ENCODE measurements at places on chromosomes 11 and 22.

DNA sequence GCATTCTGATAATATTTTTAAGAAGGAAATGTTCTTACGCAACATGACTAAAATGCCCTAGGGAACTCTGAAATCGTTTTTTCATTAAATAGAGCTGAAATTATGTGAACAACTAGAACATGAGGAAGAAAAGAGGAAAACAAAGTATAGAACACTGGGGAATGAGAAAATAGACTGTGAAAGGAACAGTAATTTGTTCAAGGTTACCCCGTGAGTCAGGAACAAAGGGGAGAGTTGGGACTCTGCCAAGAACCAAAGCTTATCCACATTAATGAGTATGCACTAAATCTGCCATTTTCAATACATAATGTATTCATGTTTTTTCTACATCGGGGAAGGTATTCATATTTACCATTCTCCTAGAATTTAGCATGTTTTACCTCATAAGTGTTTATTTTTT lies 961.8 kb upstream of the CCDC90B start:
- DNase-seq: no peak

GRCh38 chr11:116224154-116224888 lies 548.5 kb downstream of the BUD13 start:
- peak; percentile 43 for DNase-seq

DNA sequence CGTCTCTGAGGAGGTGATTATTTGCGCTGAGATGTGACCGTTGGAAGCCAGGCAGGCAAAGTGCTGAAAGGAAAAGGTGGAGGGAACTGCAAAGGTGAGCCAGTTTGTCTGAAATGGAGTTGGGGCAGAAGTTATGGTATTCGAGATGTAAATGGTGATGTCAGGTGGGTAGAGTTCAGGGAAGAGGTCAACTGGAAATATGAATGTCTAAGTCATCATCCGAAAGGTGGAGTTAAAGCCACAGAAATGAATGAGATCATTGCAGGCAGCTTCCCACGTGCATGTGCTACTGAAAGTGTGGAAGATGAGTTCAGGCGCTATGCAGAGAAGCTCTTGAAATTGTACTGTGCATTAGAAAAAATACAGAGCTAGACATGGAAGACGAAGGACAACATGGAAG lies 2.2 kb upstream of the BPIFC start:
- DNase-seq: no peak

DNA sequence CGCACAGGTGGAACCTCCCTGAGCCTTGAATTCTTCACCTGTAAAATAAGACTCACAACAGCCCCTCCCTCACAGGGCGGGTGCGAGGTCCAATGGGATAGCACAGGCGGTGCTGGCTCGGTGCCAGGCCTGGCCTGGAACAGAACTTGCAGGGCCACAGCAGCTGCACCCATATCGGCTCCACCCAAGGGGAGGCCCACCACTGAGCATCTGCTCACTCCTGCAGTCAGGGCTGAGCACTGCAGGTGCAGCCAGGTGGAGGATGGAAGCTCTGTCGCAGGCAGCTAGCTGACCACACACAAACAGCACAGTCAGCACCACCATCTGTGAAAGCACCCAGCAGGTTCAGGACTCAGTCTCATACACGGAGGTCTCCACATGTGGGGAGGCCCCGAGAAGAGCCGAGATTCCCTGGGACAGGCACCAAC lies 19.6 kb downstream of the VPS37C start:
- peak; percentile 55 for DNase-seq

GRCh38 chr11:2377511-2378443 lies 667 bp downstream of the CD81 start:
- DNase-seq: no peak

- DNase-seq: no peak
Observed at GRCh38 chr22:19759427-19760057, 1.0 kb upstream of the TBX1 start.

DNA sequence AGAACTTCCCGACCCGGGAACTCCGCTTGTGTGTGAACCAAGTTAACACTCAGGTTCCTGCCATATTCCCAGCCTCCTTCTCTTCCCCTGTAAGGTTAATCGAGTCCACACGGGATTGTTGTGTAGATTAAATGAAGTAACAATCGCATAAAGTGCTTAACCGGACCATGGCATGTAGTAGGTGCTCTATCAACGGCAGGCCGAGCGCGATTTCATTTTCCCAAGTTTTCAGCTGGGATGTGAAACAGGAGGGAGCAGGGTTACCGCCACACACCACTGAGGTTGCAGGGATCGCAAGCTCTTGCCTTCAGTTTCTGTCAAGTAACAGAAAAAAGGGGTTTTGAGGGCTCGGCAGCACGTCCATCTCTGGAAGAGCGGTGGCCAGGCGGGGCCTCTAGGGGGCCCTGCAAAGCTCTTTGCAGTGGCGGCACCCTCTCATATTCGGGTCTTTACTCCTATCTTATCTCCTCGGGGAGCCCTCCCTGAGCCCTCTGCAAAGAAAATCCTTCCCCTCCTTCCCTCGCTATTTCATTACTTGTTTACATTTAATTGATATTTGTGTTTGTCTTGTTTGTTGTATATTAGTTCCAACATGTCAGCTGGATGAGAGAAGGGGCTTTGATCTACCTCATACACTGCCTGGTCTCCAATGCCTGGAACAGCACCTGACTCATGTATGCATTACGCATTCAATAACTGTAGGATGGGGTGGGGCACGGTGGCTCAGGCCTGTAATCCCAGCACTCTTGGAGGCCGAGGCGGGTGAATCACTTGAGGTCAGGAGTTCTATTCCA lies 816 bp upstream of the PLEKHA7 start:
- no peak for DNase-seq

GRCh38 chr11:117095284-117096161 lies 2.7 kb downstream of the SIK3 start:
- peak; percentile 44 for DNase-seq

DNA sequence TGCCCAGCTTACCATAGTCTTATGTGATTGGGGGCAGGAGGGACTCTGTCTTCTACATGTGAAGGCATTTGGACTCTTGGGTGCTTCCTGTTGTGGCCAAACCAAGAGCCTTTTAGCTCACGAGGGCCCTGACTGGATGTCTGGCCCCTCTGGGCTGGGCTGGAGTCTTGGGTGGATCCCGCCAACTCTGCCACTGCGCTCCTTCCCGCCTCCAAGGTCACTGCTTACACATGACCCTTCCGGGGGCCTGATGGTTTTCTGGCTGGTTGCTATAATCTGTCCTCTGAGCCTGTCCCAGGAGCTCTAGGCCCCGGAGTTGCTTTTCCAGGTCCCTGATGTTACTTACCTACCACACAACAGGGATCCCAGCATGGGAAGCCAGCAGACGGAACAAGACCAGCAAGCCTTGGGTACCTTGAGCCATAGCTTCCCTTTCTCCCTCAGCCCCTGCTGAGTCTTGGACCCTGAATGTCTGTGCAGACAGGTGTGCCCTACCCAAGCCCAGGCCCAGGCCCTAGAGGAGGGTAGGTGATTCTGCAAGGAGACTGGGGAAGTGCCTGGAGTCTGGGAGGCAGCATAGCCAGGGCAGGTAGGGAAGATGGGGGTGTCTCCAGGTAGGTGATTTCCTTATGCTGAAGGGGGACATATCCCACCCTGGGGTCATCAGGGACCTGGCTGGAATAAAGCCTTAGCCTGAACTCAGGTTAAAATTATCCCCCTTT lies 100.3 kb downstream of the TSPAN18 start:
- no peak for DNase-seq

- no peak for DNase-seq
Observed at GRCh38 chr22:45703758-45704157, 32.1 kb downstream of the ATXN10 start.

DNA sequence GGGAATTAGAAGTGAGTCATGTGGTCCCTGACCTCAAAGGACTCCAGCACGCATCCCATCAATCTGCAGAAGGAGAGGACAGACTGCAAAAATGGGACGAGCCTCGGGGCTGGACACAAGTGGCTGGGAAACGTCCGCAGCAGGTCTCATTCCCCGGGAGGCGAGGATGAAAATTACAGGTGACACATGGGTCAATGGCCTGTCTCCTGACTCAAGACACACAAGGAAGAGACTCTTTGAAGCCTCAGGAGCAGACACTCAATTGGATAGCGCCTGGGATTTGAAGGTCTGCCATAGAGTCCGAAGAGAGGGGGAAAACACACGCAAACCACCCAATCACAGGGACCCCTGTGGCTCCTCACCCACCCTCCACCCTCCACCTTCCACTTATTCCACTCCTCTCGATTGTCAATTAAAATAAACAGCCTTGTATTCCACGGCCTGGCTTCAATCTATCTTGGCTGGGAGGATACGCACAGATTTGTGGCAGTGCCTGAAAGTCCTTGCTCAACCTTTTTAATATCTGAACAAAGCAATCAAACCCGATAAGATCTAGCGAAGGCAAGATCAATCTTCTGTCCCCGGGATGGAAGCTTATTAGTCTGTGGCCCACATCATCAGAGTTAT lies 101.8 kb upstream of the CADM1 start:
- no peak for DNase-seq

GRCh38 chr11:45723397-45723796 lies 58.0 kb upstream of the CHST1 start:
- no peak for DNase-seq

DNA sequence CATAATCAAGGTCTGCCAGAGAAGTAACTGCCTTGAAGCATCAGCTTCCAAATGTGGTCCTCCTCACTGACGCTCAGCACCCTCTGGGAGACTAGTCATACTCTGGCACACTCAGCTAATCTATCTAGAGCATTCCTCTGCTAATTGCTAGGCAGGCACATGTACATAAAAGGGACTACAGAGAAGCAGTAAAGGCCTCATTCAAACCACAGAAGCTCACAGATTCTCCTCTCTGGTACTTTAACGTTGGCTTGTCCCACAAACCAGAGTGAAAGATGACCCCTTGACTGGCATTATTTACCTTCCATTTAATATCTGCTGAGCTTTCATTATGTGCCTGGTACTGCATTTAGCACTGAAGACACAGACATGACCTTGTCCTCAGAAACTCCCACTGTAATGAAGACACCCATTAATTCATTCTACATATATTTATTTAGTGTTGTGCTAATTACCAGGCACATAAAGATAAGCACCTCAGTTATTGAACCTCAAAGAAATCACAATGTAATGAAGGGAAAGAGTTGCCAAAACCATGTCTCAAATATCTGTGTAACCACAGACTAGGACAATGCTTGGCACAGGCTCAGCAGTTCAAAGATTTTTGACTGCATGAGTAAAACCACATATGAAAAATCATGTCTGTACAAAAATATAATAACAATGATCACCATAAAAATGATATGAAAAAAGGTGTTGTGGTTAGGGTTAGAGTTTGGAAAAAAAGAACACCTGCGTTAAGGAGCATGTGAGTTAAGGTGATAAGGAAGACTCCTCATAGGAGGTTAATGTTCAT lies 550.4 kb downstream of the DLG2 start:
- no peak for DNase-seq

DNA sequence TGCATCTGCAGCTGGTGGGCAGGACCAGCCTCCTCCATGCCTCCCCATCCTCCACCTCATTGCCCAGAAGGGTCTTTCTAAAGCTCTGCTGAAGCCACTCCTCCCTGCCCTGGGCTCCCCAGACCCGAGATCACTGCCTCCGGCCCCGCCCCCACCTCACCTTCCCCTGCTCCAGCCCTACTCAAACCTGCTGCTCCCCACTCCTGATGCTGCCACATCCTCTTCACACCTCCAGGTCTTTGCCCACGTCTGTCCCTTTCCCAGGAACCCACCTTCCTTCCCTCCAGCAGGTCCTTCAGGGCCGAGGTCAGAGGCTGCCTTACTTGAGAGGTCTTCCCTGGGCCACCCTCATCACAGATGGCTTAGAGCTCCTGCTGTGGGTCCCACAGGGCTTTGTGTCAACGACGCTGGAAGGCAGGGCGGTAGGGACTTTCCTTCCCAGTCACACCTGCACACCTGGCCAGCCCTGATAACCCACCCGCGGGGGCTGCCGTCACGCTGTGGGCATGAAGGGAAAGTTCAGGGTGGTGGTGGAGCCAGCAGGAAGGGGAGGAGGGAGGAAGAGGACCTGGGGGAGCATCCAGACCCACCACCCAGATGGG lies 11.9 kb downstream of the WNT7B start:
- DNase-seq: no peak

DNA sequence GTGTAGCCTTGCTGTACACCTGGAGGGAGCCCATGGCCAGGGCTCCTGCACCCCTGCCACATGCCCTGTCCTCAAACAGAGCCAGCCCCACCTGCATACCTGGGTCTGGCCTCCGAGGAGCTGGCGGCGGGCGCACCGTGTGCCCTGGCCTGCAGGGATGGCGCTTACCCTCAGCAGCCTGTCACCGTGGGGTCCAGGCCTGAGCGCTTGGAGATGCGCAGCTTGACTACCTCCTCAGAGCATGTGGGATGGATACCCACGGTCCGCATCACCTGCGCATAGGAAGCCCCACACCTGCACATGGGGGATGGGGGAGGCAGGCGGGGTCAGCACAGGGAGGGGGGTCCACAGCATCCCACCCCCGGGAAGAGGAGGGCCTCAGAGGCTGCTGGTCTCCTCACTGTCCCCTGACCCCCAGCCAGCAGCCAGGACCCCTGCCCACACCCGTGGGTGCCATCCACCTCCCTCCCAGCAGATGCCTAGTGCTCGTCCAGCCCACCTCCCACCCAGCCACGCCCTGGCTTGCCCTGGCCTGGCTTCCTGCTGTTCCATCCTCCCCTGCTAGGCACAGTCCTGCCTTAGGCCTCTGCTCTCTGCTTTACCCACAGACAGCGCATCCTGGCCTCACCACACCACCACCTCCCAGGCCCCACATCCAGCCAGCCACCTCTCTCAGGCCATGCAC lies 22.4 kb upstream of the GNB1L start:
- DNase-seq: no peak

DNA sequence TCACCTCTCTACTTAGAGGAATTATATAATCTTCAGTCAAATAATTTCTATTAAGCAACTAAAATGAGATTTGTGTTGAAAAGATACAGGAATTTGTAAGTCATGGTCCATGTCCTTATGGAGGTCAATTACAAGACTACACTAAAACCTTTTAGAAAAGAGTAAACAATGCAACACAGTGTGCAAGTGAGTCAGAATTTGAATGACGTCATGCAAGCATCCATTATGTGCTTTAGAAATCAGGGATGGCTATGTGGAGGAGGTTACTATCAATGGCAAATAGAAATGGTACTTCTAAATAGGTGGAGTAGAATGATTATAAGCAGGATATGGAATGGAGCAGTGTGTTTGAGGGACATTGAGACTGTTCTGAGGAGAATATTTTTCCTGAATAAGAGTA lies 16.6 kb downstream of the OR10D3 start:
- DNase-seq: no peak

DNA sequence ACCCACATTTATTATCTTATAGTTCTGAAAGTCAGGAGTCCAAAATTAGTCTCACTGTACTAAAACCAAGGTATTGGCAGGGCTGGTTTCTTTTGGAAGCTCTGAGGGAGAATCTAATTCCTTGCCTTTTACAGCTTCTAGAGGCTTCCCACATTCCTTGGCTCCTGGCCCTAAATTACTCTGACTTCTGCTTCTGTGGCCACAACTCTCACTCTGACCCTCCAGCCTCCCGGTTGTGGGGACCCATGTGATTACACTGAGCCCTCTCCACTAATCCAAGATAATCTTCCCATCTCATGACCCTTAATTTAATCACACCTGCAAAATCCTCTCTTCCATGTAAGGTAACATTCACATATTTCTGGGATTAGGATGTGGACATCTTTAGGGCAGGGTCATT lies 110.9 kb downstream of the ARL14EP start:
- DNase-seq: no peak

Data from hematopoietic multipotent progenitor cell treated with erythropoietin and hydrocortisone succinate and interleukin-3 and kit ligand, for 15 days (in vitro differentiated cells).